ENCODE measurements at places on chromosomes 5 and 9.

DNA sequence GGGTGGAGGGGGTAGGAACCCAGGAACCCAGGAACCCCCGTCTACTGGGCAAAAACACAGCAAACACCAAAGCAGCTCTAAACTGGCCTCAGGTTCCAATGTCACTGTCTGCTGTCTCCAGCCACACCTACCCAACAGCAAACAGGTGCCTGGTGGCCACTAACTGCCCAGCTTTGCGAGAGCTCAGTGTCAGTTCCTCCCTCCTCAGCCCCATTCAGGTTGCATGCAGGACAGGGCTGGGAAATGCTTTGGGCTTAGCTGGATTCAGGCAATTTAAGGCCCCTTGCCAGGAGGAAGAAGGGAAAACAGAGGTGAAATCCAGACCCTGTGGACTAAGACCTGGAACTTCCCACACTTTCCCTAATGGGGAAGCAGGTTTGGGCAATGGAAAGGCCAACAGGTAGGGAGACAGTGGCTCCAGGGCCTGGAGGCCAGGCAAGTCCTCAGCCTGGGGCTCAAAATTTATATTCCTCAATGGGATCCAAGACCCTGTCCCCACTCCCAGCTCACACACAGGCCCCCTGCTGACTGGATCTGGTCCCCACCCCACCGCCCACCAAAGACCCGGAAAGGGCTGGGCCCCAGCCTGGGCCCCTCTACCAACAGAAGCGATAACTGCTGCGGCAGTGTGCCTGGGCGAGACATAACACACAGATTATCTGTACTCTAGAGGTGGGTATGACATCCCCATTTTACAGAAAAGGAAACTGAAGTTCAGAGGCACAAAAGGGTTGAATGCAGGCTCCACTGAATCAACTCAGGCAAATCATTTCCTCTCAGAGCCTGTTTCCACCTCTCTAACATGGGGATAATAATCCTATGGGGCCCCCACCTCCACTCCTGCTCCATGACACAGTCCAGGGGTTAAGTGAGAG is 3.5 kb downstream of the EEIG1 start:
- no peak for DNase-seq

DNA sequence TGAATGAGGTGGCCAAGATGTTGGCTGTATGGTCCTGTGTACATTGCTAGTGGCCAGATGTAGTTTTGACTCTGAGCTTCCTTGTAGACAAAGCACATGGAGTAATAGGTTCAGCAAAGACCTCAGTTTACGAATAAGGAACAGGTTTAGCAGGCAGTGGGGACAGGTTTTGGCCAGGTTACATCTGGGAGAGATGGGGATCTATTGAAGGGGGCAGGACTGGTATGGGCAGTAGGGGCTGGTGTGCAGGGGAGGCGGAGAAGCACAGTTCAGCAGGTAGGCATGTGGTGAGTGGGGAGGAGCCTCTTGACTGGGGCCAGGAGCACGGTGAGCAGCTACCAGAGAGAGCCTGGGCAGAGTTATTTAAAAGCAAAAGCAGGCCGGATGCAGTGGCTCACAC is 67.3 kb downstream of the PDZD2 start:
- DNase-seq = no peak

DNA sequence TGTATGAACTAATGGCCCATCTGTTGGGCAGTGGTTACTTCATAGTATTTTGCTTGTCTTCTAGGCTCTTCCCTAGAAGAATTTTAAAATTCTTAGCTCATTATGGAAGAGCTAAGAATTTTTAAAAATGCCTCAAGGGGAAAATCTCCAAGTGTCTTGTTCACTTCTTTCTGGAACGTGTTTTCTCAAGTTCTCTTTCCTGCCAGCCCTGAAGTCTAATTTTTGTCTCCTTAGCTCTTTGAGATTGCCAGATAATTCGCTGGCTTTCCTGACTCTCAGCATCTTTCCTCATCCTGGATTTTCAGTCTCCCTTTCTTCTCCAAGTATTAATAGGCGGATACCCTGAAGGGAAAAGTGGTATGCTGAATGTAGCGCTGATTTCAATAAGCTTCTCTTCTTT is 395.4 kb downstream of the ARRDC3 start:
- no peak for DNase-seq

GRCh38 chr5:132434416-132435286 is 55.9 kb downstream of the IRF1 start:
- no peak for DNase-seq

DNA sequence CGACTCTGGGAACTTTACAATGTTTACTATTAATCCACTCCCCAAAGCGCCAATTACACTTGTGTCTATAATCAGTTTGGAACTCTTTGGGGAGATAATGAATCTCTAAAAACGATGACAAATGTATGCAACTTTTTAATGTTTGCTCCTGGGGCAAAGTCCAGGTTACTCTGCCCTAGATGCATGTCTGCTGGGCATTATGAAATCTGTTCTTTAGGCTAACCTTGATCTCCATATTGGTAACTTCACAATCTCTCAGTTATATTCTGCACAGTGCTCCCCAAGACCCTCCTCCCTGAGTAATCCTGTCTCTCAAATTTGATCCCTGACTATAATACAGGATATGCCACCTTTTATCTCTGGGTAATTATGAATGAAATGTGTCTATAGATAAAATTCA is 152.2 kb upstream of the TRPM3 start:
- DNase-seq = no peak
